ENCODE measurements at places on chromosomes 5 and 9.

GRCh38 chr5:168793841-168794837 lies 215.0 kb upstream of the PANK3 start:
- peak overlapping the region; percentile 18 for H3K4me3 ChIP-seq
- no peak for DNase-seq
- H3K27ac ChIP-seq = no peak overlapping the region
- H3K36me3 ChIP-seq = no peaks in the 10 kb centered on the region

DNA sequence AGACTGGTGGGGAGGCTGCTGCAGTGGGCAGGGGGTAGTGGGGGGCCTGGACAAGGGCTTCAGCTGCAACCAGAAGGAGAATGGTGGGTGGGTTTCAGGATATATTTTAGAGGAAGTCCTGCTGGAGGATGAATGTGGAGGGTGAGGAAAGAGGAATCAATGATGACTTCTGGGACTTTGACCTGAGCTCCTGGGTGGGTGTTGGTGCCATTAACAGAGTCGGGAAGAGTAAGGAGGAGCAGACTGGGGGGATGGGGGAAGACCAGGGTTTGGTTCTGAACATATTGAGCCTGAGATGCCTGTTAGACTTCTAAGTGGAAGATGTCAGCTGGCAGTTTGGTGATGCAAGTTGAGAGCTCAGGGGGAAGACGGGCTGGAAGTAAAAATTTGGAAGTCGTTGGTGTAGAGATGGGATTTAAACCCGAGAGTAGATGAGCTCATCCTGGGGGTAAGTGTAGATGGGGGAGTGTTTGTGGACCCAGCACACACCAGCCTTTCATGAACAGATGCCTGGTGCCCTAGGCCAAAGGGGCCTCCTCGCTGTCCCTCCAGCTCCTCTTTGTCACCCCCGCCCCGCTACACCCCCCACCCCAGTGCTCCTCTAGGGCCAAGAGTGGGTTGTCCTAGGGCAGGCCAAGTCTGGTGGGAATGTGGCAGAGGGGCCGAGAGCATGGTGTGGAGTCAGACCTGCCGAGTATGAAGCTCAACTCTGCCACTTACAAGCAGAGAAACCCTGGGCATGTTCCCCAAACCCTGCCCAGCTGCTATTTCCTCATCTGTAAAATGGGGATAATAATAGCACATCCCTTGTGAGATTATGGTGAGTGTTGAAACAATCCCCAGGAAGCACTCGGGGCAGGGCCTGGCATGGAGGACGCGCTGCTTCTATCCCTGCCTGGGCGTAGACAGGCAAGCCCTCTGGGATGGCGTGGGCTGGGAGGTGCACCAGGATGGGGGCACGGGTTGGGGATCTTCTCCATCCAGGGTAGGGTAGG lies 4.0 kb downstream of the DNM1 start:
- peak overlapping the region; percentile 26 for H3K4me3 ChIP-seq
- peaks cover 13% of the 10 kb centered on the region for H3K27me3 ChIP-seq
- peak overlapping the region; percentile 80 for H3K27ac ChIP-seq
- no peaks in the 10 kb centered on the region for H3K36me3 ChIP-seq
- no peak for DNase-seq

GRCh38 chr9:133769511-133770075 lies 31.4 kb upstream of the SARDH start:
- H3K36me3 ChIP-seq = peaks cover 36% of the 10 kb centered on the region
- H3K4me1 ChIP-seq = peaks cover 4% of the 10 kb centered on the region
- no peak overlapping the region for H3K4me3 ChIP-seq
- H3K27me3 ChIP-seq = peaks cover 15% of the 10 kb centered on the region
- no peak overlapping the region for H3K27ac ChIP-seq
- DNase-seq = peak; percentile 14

DNA sequence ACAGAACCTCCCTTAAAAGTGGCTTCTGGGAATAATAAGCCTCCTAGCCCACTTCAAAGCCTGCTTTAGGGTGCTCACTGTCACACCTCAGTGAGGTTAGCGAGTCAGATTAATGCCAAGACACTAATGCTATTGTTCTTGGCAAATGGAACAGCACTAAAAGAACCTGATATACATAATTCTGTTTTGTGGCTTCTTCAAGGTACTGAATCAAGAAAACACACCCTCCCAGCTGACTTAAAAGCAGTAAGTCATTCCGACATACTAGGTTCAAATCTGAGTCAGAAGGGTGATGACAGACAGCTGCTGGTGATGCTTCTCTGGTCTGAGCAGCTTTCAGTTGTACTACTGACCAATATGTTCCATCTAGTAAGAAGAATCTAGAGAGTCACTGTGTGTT lies 121.6 kb downstream of the OXCT1 start:
- no peak overlapping the region for H3K4me3 ChIP-seq
- DNase-seq = no peak
- peaks cover 2% of the 10 kb centered on the region for H3K27me3 ChIP-seq
- H3K36me3 ChIP-seq = no peaks in the 10 kb centered on the region
- no peaks in the 10 kb centered on the region for H3K4me1 ChIP-seq
- no peak overlapping the region for H3K27ac ChIP-seq

- H3K36me3 ChIP-seq = no peaks in the 10 kb centered on the region
- no peak overlapping the region for H3K27ac ChIP-seq
- H3K4me1 ChIP-seq = peaks cover 16% of the 10 kb centered on the region
Measured at GRCh38 chr5:64765804-64766504, 2.5 kb downstream of the SREK1IP1 start.
